NCI-H510A (cell line): ENCODE measurements at places on chromosomes 11 and 22.

DNA sequence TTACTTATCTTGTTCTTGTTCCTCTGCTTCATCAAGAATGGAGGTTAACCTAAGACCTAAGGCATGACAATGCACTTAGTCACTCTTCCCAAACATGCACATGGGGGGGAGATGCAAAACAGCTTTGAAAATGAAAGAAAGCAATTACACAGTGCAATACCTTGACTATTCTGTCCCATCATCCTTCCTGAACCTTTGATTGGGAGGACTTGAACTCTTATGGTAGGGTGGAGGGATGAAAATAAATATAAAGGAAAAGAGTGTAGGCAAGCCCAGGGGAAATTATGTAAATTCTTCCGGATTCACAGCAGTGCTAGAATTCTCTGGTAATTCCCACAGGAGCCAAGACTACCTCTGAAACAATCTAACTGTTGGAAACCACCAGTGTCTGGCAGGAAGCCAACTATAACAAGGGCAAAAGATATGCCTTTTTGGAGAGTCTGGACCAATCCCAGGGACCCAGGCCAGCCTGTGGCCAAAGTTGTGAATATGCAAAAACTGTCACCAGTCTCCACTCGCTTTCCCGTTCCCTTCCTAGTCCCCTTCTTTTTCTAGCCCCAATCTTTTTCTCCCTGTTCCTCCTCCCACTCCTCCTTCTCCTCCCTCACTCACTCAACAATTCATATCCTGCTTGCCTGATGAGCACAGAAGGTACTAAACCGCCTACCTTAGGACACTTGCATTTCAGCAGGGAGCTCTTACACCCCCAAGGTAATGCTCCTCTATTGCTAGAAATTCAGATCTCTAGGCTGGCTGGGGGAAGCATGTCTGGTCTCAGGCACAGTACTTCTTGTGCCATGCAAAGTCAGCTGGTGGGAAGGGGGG is 2.5 kb upstream of the RCN1 start:
- no peak for DNase-seq

- no peak for DNase-seq
Measured at GRCh38 chr22:35674335-35674734, 26.1 kb downstream of the APOL6 start.

DNA sequence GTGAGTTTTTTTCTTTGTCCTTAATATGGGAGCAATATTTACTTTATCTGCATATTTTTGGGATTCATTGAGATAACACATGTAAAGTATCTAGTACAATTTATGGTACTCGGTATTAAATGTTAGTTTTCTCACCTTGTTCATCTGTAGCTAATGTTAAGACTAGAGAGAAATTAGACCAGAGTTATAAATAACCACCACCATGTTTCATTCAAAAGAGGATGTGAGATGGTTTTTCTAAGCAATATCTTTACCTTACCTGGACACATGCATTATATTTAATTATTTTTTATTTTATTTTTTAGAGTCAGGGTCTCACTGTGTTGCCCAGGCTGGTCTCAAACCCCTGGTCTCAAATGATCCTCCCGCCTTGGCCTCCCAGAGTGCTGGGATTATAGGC is 18.4 kb downstream of the ARHGAP42 start:
- DNase-seq = no peak

- DNase-seq = no peak
Measured at GRCh38 chr22:10741210-10741609, 4786.8 kb upstream of the OR11H1 start.

DNA sequence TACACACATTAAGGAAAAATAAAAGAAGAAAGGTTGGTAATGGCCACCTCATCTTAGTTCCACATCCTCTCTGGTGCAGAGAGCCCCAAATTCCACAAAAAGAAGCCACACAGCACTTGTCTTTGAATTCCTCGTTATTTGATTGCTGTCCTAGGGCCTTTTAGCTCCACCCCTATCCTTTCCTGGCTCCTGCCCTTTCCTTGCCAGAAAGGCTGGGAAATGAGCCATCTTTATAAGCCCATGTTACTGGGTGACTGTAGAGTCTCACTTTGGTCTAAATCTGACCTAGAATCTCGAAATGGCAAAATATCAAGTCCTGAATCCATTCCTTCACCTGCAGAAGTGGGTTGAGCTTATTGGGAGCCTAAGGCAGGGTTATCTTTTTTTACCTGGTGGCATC is 4.3 kb upstream of the TMEM132A start:
- no peak for DNase-seq

DNA sequence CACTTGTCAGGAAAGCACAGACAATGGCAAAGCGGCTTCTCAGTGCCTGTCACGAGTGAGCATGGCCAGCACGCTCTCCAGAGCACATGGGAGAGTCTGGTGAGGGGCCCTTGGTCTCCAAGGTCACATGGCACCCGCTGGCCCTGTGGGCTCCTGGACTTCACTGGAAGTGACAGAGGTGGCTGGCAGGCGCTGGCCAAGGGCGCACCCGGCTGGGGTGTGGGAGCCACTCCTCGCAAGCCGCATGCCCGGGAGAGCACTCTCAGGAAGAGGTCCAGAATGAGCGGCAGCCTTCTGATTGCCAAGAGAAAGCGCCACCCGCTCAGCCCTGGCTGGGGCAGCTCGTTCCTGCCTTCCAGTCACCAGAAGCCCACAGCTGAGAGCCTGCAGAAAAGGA is 17.1 kb upstream of the MOB2 start:
- no peak for DNase-seq

GRCh38 chr11:32888805-32889204 is 3.8 kb upstream of the QSER1 start:
- no peak for DNase-seq

GRCh38 chr22:22737590-22737989 is 93.2 kb downstream of the GGTLC2 start:
- DNase-seq = no peak

DNA sequence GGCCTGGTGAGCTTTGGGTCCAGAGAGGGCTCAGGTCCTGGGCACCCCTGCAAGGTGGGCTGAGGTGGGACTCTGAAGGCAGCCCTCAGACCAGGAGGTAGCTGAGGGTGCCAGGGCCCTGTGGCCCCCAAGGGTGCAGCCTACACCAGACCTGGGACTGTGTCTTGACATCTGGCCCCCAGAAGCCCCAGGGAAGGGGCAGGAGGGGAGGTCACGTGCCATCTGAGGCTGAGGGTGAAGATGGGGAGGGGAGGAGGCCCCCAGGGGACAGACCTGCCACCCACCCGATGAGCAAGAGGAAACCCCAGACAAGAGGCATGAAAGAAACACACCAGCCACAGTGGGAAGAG is 520.2 kb downstream of the BRD1 start:
- DNase-seq = no peak

- DNase-seq = no peak
Measured at GRCh38 chr11:65317025-65317786, 2.5 kb downstream of the CDC42EP2 start.

DNA sequence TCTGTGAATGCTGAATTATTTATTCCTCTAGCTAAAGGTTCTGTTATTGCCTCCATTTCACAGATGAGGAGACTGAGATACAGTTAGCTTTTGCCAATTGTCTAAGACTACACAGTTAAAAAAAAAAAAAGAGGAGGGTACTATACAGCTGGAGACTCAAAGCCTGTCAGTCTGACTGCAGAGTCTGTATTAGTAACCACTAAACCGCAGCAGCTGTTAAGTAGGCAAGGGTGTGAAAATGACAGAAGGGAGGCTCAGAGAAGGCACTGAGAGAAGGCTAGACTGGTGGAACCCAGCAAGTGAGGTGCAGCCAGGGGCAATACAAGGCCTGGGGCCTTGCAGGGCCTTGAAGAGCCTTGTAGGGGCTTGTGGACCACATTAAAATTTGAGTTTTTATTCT is 181.2 kb downstream of the CSNK2A3 start:
- DNase-seq = no peak

DNA sequence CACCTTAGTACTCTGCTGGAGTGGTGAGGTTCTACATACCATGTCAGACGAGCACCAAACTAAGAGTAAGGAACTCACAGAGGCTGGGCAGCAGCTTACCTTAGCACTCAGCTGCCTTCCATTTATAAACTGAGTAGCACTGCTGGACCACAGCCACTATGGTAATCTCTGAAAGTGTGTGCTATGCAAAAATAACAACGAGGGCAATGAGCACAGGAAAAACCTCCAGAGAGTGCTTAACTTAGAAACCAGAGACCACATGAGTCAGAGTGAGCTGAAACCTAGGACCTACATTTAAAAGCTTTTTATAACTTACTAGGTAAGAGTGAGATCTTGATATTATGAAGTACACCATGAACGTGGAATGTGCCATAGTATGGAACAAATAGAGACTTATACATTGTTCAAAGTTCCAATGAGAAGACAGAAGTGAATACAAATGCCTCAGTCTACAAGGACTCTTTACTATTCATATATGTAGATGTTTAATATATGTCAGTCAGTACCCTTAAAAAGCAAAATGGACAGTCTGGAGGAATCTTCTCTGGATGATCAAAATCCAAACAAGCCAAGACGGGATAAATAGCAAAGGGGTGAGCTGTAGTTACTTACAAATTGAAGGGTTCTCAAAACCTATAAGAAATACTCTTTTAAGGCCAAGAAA is 17.2 kb upstream of the CD59 start:
- DNase-seq = no peak

- DNase-seq = no peak
Measured at GRCh38 chr11:81359476-81359875, 1374.2 kb downstream of the FAM181B start.

DNA sequence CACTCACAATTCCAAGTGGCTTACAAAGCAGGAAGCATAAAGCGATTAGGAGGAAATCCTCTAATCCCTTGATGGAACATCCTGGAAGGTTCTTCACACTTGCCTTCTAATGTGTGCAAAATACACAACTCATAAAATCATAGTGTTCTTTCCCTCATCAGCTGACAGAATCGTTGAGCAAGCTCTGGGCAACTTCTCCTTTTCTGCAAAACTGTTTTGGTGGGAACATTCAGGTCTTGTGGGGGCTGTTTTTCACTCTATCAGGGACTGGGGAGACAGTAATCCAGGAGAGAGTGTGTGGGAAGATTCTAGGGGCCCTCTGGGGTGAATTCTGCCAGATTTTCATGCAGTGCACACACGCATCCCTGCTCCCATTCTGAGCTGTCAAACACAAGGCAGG is 53.2 kb downstream of the IRAG1 start:
- DNase-seq = no peak

- no peak for DNase-seq
Measured at GRCh38 chr11:116427903-116428637, 344.7 kb downstream of the BUD13 start.

- no peak for DNase-seq
Measured at GRCh38 chr11:45026835-45027234, 76.2 kb upstream of the TP53I11 start.

GRCh38 chr11:35852056-35852455 is 91.8 kb upstream of the LDLRAD3 start:
- no peak for DNase-seq

DNA sequence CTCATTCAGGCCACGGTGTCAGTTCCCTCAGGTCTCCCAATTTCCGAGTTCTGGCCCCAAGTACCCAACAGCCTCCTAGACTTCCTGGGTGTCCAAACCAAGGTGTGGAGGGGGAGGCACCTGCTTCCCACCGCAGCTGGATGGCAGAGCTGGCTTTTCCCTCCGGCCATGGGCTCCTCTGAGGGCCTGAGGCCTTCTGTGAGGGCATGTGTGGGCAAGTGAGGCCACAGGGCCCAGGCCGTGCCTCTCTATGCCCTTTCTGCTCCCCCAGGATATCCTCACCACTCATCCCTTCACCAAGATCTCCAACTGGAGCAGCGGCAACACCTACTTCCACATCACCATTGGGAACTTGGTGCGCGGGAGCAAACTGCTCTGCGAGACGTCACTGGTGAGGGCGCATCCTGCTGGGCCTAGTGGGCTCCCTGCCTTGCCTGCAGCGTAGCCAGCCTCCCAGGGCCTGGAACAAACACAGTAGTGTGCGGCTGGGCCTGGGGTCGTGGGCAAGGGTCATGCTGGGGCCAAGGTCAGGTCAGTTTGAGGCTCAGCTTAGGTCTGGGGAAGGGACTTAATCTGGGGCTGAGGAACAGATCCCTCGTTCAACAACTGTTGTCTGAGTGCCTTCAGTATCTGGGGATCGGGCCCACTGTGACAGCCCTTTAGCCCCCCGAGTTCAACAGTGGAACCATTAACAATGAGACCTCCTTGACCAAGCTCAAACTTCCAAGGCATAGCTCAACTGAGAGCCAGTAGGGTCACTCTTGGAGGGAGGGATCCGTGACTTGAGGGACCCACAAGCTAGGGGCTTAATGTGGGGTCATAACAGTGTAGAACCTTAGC is 85.8 kb downstream of the MYO7A start:
- DNase-seq = no peak

DNA sequence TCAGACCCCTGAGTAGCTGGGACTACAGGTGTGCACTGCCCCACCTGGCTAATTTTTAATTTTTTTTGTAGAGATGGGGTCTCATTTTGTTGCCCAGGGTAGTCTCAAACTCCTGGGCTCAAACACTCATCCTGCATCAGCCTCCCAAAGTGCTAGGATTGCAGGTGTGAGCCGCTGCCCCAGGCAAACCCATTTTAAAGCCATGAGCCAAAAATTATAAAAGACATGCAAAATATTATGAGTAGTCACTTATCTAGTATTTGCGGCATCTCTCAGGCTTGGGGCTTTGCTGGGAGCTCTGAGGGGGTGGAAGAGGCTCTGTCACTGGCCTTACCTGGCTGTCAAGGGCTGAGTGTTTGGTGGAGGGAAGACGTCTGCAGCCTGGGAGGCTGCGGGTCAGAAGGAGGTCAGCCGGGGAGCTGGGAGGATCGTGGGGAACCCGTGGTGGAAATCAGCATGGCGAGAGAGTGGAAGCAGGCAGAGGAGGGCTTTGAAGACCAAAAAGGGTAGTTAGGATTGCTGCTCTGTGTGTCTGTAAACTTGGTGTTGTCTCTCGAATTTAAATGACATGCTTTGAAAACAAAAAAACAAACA is 69.1 kb upstream of the PARVG start:
- DNase-seq = no peak

GRCh38 chr11:67054836-67055523 is 1.7 kb upstream of the RHOD start:
- DNase-seq = peak; percentile 67

GRCh38 chr11:47616726-47617416 is 22.7 kb upstream of the C1QTNF4 start:
- no peak for DNase-seq

DNA sequence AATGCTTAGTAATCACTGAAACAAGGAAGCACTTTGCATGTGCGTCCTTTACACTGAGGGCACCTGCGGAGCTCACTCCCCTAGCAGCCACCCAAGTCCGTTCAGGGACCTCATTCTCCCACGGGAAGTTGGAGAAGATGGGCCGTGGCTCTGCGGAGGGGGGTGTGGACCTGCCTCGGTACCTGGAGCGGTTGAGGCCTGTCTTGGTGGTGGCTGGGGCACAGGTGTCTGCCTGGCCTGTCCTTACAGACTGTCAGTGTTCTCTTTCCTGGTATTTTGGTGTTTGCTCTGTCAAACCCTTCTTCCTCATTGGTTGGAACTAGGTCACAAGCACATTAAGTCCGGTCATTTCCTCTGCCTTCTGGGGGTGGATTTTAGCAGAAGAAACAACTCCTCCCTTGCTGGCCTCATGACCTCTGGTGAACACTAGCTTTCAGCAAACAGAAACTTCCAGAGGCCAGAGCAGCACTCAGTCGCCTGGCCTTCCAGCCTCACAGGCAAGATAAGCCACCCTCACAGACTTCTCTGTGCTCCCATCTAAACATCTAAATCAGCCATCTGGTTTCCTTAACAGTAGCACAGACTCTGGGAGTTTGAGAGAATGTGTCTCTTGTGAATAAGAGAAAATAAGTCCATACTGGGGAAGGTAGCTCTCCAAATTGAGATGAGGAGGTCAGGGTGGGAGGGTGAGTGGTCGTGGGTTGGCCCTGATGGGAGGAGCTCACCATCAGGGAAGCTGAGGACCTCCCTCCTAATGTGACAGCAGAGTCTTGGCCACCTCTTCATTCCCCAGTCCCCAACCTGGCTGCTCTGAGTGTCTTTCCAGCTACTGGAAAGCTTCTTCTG is 8.6 kb downstream of the SNAP29 start:
- no peak for DNase-seq
